Aorta (tissue), 5 donors: ENCODE measurements at places on chromosomes 2 and 18.

GRCh38 chr2:43085929-43086328, 140.5 kb downstream of the ZFP36L2 start:
- peak; percentile 63 for DNase-seq

DNA sequence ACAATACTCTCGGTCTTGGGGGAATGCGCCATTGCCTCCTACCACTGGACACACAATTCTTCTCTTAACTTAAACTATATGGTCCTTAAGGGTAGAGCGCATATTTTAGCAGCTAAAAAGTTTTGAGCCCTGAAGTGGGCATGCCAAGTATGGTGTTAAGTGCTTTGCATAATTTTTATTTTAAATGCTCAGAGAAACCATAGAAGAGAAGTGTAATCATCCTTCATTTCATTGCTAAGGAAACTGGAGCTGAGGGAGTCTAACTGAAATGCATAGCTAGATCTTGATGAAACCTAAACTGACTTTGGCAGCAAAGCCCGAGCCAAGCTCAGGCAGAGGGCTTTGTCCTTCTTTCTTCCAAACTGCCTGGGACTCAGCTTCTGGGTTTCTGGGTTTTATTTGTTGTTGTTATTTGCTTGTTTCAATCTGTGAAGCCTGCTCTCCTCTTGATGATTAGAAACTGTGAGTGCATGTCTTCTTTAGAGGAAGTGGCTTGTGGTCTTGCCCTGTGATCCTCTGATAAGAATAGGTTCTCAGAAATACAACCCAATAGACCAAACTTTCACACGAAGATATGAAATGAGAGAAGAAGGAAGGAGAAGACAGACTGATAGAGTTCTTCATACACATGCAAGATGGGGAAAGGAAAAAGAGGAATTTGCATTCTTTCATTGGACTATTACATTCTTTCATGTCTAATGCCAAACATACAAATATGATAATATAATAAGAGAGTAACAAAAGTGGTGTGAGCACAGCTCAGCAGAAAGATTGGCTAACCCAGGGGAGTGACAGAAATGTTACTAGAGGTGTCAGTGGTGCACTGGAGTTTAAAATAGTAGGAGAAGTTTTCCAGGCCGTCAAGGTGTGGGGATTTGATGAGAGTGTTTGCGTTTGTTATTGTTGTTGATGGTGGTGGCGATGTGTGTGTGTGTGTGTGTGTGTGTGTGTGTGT, 7.5 kb upstream of the RNF144A start:
- DNase-seq = no peak

GRCh38 chr2:41924024-41924423, 123.8 kb upstream of the PKDCC start:
- DNase-seq = no peak

DNA sequence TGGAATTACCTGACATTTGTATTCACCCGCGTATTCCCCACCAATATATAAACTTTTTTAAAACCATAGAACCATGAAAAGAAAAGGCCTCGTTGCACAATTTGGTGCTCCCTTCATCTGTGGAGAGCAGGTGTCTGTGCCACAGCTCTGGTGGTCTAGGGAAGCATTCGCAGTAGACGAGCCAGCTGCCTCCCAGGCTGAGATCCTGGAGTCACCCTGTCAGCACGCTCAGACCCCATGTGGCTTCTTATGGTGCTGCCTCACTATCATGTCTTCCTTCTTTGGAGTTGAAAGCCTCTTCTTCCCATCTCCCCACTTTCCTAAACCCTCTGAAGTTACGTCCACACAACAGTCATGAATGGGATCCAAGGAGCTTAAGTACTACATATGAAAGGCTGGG, 38.4 kb upstream of the ACKR3 start:
- DNase-seq = no peak

- DNase-seq = no peak
Observed at GRCh38 chr2:187689372-187689771, 135.1 kb upstream of the TFPI start.

GRCh38 chr2:1236606-1237005, 176.7 kb upstream of the TPO start:
- DNase-seq = no peak

DNA sequence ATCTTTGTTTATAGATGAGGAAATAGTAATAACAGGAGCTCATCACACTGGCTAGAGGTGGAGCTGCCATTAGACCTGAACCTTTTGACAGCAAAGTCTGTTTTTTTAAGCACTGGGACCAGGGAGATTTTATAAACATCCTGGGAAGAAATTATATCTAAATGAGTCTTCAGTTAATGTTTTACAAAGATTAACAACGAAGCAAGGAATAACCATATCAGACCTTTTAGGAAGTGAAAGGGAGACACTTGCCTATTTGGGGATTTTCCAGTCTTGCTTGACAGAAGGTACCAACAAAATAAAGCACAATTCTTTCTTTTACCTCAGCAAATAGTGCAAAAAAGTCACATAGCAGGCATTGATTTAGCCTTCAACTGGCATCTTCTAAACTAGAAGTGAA, 777.0 kb downstream of the CPS1 start:
- no peak for DNase-seq

DNA sequence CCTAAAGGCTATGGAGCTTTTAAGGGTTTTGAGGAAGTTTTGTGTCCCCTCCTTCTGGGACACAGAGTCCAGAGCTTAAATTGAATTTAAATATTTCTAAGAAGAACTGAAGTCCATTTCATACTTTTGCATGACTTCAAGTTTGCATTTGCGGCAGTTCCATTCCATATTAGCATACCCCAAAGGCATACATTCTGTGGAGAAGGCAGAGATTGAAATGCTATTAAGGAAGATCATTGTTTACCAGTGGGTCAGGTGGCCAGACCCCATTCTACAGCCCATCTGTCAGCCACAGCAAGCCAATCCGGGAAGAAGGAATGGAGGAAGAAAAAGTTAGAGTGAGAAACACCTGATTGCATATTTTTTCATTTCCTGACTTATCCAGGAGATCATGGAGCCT, 75.0 kb downstream of the DNAH7 start:
- DNase-seq = no peak

GRCh38 chr18:7927119-7927518, 360.0 kb downstream of the PTPRM start:
- DNase-seq = no peak

DNA sequence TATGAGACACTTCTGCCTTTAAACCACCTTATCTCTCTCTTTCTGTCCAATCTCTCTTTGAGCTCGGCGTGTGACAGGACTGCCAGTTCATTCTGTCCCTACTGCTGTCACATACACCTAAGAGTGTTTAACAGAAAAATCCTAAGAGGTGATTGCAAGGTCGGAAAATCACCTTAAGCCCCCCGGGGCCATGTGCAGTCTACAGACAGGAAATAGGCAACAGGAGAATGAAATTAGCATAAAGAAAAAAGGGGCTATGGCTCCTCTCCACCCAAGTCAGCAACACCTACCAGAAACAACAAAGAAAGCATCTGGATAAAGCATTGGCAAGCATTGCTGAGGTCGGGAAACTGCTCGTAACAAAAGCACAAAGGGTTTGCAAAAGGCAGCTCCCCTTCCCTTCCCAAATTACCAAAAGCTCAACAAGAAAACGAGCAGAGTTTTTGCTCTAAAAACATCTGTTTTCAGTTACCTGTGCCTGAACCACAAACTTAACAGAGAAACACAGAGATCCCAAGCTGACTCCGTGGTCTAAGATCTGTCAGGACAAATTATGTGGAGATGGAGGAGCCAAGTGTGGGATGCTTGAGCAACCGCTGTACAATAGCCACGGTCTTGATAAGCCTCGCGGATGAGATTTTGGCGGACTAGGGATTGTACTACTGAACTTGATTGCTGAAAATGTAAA, 30.4 kb downstream of the ANKRD44 start:
- no peak for DNase-seq

- DNase-seq = no peak
Observed at GRCh38 chr2:85976106-85976920, 87.5 kb upstream of the ST3GAL5 start.

- DNase-seq = no peak
Observed at GRCh38 chr2:64932116-64932370, 57.2 kb upstream of the SLC1A4 start.

DNA sequence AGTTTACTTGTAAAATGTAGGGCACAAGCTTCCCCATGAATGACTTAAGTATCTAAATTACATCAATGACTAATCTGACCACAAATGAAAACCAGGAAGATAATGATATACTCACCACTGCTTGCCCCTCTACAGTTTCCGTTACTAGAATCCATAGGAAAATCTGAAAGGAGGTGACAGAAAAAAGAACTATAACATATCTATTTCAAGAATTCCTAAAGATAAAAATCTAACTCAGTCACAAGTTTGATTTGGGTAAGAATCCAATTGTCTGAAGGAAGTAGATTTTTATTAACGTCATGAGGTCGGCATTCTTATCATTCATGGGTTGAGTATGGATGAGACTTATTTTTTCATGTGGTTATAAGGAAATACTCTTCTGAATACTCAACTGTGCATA, 7.8 kb downstream of the FRZB start:
- DNase-seq = no peak

DNA sequence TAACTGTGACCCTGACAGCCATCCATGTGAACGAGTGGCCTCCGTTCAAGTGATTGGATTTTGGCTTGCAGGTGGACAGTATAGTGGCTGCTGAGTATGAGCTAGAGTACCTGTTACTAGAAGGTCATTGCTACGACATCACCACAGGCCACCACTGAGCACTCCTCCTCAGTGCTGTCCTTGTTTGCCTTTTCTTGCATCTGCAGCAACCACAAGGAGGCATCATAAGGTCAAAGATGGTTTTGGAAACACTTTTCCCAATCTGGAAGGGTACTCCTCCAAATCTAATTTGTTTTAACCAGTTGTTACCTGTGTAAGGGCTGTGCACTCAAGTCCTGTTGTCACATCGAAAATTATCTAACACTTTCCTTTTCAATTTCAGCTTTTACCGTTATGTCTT, 81.2 kb downstream of the UGGT1 start:
- no peak for DNase-seq

DNA sequence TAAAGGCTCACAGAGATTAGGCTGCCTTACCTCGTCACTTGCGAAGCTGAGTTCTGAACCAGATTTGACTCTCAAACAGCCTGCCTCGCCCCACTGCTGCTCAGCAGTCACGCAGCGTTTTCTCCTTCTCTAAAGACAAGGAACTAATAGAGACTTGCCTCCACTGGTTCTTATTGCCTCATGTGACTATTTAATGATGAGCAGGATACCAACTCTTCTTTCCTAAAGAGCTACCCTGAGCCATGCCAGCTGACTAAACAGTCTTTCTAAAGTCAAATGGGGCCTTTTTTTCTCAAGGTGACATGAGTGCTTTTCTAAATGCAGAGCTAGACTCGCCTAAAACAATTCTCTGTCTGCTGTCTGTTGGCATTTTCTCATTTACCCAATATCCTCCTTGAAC, 147.5 kb downstream of the NCKAP5 start:
- no peak for DNase-seq

GRCh38 chr2:15640261-15640711, 48.6 kb downstream of the DDX1 start:
- DNase-seq = no peak

- no peak for DNase-seq
Observed at GRCh38 chr2:97678298-97678697, 8.8 kb downstream of the C2orf92 start.

DNA sequence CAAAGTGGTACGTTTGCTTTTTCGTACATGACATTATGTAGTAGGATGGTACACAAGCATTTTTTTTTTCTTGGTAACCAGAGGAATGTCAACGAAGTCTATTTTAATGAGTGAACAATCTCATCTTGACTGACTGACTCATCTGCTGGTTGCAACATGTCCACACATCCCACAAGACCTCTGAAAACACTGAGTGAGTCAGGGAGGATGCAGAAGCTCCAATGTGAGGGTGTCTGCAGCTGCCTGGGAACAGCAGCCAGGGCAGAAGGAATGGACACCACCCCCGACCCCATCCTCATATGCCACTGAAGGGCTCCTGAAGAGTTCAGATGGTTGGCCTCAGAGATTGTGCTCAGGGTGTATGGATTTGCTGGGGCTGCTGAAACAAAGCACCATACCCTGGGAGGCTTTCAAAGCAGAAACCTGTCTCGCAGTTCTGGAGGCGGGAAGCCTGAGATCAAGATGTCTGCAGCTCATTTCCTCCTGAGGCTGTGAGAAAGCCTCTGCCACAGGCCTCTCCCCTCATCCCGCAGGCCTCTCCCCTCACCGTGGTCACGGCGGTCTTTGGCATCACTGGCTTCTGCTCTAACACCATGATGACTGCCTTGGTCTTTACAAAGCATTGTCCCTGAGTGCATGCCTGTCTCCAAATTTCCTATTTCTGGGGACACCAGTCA, 124.6 kb downstream of the LRATD1 start:
- no peak for DNase-seq

DNA sequence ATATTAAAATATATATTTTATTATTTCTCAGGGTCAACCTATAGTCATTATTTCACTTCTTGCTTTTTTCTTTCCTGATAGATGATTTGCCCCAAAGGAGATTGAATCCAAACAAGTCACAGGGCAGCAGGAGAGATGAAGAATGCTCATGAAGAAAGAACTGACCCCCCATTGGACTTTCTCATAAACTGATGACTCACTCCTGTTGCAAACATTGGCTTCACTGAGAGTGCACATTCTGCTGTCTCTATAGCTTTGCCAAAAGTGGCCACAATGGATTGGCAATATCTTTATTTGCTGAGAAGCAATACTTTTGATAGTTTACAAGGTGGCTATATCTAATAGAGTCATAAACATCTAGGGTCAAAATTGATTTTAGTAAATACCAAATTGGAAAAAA, 55.9 kb upstream of the ZNF385B start:
- DNase-seq = no peak

DNA sequence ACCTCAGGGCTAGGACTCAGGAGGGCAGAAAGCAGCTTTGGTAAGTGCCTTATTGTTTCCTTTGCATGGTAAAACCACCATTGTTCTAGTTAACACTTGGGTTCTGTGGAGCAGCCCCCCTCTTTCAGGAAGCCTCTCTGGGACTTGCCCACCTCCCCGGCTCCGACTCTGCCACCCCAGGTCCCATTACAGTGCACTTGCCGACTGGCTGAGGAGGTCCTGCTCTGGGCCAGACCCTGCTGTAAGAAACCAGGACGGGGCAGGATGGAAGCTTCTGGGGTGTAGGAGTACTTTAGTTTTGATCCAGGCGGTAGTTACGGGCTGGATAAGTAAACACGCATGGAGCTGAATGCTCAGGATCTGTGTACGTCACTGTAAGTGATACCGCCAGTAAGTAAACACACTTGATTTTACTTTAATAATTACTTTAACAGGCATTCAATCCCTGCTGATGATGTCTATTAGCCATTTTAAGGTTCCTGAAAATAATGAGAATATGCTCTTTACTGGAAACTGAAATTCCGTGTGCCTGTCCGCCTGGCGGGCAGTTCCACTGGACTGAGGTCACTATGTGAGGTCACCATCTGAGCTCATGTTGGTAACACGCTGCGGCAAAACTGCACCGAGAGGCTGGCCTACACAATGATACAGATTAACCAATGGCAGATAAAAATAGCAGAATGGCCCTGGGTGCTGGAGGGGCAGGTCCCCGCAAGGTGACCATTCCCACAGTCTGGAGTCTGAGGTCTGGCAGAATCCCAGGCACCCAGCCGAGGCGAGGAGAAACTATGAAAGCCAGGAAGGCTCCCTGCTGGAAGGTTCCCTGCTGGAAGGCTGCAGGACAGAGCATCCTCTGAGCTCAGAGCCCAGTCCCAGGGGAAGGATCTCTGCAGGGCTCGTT, 25.2 kb downstream of the HS1BP3 start:
- DNase-seq = peak; percentile 67
